ENCODE measurements at places on chromosomes 16 and 17.
A peak's percentile ranks its signal among the peaks of the same experiment; 100 is the strongest.

DNA sequence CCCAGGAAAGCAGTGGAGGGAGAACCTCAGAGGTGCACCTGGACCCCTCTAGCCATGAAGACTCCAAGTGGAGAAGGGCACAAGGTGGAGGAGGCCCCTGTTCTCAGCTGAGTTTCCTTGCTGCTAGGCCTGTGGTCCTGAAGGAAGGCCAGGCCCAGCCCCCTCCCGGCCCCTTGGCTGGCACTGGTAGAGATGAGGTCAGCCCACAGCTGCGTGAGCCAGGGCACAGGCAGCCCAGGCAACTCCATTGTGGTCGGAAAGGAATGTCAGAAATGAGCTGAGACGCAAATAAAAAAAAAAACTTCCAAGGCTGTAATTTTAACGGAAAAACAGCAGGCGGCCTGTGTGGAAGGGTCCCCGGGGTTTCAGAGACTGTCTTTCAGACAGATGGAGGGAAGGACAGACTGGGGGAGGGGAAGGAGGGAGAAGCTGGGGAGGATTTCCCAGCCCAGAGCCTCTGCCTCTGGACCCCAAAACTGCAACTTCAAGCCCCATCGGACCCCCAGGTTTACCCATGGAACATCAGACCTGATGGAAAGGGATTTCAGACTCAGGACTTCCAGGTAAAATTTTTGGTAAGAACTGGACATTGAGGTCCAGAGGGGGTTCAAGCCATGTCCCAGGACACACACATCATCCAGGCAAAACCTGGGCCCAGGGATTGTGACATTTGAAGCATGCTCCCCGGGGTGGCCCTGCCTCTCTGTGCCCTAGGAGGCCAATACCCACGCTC lies 25.6 kb upstream of the MRPS23 start:
- DNase-seq = peak; percentile 97

- peak; percentile 22 for DNase-seq
Measured at GRCh38 chr17:40419559-40420331, 2.0 kb upstream of the TOP2A start.

- no peak for DNase-seq
Measured at GRCh38 chr17:81126281-81127132, 38.8 kb upstream of the PVALEF start.

GRCh38 chr16:75236736-75237397 lies 14.6 kb downstream of the BCAR1 start:
- DNase-seq = no peak

- DNase-seq = no peak
Measured at GRCh38 chr17:52148288-52148968, 10.1 kb downstream of the CA10 start.

All from skin of body (tissue), 3 donors.